ENCODE measurements at places on chromosomes 6 and 20.
A peak's percentile ranks its signal among the peaks of the same experiment; 100 is the strongest.

GRCh38 chr6:113626475-113626874 lies 230.7 kb upstream of the MARCKS start:
- DNase-seq = no peak

DNA sequence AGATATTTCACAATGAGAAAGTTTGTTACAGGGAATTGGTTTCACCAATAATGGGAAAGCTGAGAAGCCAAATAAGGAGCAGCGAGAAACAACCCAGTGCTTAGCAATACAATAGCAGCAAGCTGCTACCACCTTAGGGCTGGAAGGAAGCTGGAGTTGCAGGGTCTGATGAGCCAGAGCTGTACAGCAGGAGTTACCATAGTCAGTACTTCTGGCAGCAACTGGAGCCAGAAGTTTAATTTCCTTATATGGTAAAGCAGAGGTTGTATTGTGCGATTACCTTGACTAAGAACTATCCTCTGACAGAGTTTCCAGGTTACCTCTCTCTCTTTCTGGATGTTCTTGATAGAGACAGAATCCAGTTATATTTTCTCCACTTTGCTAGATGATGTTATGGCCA lies 137.1 kb upstream of the OLIG3 start:
- DNase-seq = no peak

DNA sequence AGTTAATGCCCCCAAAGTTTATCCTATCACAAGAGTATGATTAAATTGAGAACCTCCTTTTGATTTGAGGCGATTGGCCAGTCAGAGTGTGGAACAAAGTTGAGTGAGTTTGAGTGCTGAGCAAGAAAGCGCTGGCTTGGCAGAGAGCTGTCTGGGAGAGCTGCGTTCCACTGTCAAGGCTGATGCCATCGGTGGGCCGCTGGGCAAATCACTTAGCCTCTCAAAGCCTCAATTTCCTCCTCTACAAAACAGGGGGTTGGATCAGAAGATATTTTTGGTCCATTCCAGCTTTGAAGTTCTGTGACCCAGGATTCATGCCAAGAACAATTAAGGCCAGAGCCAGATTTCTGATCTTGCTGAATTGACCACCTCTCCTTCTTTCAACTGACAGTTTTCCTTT lies 60.2 kb downstream of the TMEM242 start:
- no peak for DNase-seq

DNA sequence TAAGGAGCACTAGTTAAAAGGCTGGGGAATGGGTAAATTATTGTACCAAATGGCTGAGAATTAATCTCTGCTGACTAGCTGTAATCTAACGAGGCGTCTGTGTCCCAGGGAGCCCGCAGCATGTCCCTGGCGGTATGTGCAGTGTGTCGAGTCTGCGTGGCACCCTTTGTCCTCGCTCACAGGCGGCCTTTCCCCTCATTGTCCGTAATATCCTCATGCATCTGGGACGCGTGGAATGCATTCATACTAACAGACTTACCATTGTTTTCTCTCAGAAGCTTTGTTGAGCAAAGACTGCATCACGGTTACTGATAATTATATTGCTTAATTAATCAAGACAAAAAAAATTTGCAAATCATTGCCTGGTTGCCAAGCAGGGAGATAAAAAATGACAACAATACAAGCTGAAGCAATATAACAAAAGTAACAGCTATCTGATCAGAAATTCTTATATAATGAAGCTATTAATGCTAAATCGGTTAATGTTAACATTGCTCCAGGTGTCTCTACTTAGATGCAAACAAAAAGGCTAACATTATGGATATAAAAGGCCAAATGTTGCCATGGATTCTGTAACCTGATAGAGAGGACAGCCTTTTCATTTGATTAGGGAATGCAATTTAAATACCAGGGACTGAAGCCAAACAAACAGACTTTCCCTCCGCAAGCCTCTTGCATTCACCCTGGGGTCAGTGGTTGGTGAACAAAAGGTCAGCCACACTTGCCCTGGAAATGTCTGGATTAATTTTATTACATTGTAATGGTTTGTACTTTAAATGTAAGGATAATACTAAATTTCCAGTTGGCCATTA lies 124.8 kb downstream of the INSM1 start:
- DNase-seq = peak; percentile 11

- no peak for DNase-seq
Measured at GRCh38 chr6:18861204-18861603, 474.1 kb downstream of the RNF144B start.

DNA sequence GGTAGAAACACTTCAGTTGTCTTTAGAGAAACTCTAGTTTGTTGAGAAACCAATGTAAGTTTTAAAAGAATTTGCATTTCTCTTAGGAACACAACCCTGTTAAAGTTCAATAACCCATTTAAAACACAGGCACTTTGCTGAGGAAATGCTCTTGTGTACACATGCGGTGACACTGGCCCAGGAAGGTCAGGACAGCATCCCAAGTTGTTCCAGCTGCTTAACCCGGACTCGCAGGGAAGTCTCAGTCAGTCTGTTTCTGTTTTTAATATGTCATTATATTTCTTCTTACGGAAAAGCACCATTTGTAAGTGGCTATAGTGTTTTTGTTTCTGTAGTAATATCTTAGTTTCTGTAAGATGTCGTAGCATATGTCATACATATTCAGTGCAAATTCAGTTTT lies 36.9 kb downstream of the RIN2 start:
- DNase-seq = no peak

- DNase-seq = no peak
Measured at GRCh38 chr20:1672728-1673127, 15.1 kb upstream of the SIRPG start.

GRCh38 chr6:46918806-46919205 lies 2.9 kb downstream of the ADGRF5 start:
- no peak for DNase-seq

- peak; percentile 18 for DNase-seq
Measured at GRCh38 chr20:973785-974194, 28.3 kb downstream of the RSPO4 start.

DNA sequence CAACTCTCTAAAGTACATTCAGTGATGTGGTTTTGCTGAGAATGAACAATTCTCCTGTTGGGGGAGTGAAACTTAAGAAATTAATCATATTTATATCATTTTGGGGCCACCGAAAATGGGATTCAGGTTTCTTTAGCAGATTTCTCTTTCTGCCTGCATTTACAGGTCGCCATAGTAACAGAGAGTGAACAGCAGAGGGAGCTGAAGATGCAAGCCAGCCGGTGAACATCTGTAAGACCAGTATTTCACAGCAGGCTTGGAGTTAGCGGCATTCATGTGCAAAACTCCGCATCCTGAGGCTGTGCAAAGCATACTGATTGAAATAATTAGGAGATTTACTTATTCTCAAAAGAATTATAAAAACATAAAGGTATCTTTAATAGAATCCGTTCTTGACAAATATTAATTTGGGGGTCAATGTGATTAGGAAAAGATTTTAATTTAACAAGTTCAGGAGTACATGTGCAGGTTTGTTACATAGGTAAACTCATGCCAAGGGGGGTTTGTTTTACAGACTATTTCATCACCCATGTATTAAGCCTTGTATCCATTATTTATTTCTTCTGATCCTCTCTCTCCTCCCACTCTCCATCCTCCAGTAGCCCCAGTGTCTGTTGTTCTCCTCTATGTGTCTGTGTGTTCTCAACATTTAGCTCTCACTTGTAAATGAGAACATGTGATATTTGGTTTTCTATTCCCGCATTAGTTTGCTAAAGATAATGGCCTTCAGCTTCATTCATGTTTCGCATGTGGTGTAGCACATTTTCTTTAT lies 17.8 kb upstream of the HSF2 start:
- peak; percentile 84 for DNase-seq

DNA sequence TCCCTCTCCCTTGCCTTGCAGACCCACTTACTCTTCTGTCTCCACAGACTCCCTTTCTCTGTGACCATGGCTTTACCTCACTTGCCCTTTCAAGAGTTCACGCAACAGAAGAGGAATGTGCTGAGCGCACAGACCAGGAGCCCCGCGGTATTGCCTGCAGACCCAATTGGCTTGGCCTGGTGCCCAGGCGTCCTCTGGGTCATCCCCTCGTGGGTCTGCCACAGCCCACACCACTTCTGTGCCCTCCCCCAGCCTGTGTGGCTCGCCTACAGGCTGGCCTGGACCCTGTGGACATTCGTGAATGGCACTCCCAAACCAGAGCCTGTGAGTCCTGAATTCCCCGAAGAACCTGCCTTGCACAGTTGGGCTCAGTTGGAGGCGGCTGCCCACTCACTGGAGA lies 15.3 kb upstream of the NINL start:
- peak; percentile 25 for DNase-seq

DNA sequence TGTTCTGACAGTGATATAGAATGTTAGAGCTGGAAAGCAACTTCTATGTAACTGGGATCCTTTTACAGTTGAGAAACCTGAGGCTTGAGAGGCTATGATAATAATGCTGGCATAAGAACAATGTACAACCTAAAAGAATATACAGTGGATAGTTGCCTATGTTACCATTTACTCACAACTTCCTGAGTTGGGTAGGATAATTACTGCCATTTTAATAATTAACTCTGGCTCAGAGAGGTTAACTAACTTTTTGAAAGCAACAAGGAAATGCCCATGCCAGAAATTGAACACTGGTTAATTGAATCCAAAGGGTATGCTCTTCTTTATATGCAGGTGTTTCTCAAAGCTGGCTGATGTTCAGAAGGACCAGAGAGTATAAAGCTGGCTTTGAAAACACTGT lies 530.7 kb upstream of the MAP3K7 start:
- no peak for DNase-seq

- DNase-seq = peak; percentile 64
Measured at GRCh38 chr6:83057705-83058321, 7.8 kb downstream of the UBE3D start.

- DNase-seq = no peak
Measured at GRCh38 chr6:158467923-158468322, 92.0 kb upstream of the TMEM181 start.

DNA sequence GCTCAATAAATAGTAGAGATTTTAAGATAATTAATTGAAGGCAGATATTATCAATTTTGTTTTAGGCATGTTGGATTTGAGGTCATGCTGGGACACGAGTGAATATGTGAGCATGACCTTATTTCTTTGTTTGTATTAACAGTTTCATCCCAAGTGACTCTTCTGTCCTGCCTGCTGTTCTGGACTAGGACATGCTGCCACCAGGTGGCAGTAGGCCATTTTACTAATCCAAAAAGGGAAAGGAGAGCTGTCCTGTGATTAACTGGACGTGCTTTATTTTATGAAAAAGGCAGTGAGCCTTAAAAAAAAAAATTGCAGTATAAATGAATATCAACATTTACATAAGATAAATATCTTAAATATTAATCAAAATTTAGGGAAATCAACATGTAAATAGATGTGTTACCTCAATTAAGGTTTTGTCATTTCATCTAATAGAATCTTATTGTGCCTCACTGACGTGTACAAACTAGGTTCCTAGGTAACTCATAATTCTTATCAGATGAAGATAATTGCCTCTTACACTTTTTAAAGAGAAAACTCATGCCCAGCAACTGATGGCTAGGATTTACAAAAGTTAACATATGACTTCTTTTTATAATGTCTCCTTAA lies 49.8 kb downstream of the FRK start:
- DNase-seq = peak; percentile 90

- DNase-seq = no peak
Measured at GRCh38 chr6:107627969-107628368, 138.1 kb downstream of the SOBP start.

- no peak for DNase-seq
Measured at GRCh38 chr6:35192301-35192860, 21.4 kb upstream of the SCUBE3 start.

- DNase-seq = no peak
Measured at GRCh38 chr6:46440641-46441040, 50.6 kb downstream of the RCAN2 start.

DNA sequence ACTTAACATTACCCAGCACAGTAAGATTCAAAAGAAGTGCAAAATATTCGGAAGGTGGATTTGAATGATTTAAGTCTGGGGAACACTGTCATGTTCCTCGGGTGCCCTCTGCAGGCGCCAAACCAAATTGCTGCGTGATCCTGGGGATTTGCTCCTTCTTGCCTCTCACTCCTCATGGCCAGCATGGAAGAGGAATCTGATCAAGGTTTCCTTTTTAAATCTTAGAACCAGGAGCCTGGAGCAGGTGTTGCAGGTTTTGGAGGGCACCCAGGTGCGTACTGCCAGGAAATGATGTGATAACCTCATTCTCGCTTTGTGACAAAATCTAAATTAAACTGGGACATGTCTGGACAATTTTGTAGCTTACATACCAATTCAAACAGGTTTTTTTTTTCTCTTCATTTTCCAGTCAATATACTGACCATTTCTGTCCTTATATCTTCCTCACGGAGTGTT lies 8.1 kb upstream of the PFDN4 start:
- DNase-seq = peak; percentile 83

DNA sequence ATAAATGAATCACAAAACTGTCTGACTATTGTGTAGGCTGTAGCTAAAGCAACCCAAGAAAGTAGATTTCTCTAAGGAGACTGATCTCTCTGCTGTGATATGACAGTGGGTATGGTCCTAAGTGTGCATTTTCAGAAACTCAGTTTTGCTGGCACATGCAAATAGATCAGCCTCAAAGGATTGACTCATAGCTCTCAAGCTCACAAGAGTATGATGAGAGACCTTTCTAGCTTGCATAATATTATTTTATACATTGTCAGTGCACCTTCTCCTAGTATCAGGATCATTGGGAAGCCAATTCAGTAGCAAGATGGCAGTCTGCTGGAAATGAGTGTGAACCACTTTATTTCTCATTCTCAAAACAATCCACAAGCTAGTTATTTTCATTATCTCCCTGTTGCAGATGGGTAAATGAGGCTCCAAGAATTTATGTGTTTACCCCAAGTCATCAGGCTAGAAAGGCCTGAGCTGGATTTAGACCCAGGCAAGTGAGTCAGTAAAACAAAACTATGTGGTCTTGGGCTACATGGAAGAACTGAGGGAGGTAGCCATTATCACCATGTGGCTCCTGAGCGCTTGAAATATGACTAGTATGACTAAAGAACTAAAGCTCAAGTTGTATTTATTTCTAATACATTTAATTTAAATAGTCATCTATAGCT lies 27.9 kb upstream of the PLCB4 start:
- DNase-seq = no peak

DNA sequence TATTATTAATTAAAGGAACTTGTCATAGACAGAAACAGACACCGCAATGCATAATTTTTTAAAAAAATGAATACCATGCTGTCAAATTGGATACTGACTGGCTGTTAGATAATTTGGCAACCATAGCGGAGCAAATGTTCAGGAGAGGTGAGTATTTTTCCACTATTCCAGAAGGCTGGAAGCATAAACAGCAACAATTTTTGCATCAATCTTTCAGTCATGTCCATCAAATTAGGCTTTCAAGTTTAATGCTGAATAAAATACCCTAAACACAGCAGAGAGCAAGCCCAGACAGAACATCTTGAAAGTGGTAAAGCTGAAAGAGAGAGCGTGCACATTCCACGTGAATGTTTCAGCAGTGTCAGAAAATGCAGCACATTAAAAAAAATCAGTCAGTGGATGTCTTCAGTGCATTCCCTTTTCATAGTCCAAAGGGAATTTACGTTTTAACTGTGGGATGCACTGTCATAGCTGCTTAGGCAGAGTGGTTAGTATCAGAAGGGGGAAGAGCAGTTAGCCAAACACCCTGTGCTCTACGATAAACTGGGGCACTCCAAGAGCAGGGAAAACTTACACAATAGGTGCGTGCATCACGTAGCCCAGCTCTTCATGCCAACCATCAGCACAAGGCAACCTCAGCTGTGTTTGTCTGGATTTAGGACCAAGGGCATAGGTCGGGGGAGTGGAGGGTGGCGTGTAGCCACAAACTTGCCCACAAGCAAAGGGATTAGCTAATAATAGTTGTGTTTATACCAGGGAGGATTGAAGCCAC lies 116.2 kb upstream of the STMND1 start:
- peak; percentile 33 for DNase-seq

- no peak for DNase-seq
Measured at GRCh38 chr20:63005862-63006539, 763 bp downstream of the BHLHE23 start.

GRCh38 chr6:85537055-85537494 lies 56.6 kb downstream of the SNX14 start:
- peak; percentile 12 for DNase-seq

All from lung (tissue), 17 donors.